ENCODE measurements at places on chromosomes 3 and 15.

GRCh38 chr3:195306369-195306768, 35.4 kb upstream of the XXYLT1 start:
- H3K27me3 ChIP-seq: no peaks in the 10 kb centered on the region
- H3K4me3 ChIP-seq: no peak overlapping the region
- peaks cover 50% of the 10 kb centered on the region for H3K36me3 ChIP-seq
- H3K27ac ChIP-seq: no peak overlapping the region
- no peak for ATAC-seq
- H3K4me1 ChIP-seq: no peaks in the 10 kb centered on the region

- H3K27me3 ChIP-seq: no peaks in the 10 kb centered on the region
- H3K4me1 ChIP-seq: peaks cover 29% of the 10 kb centered on the region
- peak overlapping the region; percentile 100 for H3K27ac ChIP-seq
Observed at GRCh38 chr3:187744169-187745151, 808 bp downstream of the BCL6 start.

GRCh38 chr3:125313060-125313635, 62.0 kb downstream of the ZNF148 start:
- H3K27me3 ChIP-seq: no peaks in the 10 kb centered on the region
- H3K27ac ChIP-seq: no peak overlapping the region
- H3K36me3 ChIP-seq: peaks cover 71% of the 10 kb centered on the region

GRCh38 chr3:55588146-55588765, 101.2 kb upstream of the WNT5A start:
- no peak overlapping the region for H3K4me3 ChIP-seq
- no peaks in the 10 kb centered on the region for H3K36me3 ChIP-seq
- H3K27me3 ChIP-seq: peaks cover 6% of the 10 kb centered on the region
- H3K27ac ChIP-seq: no peak overlapping the region
- peak; percentile 37 for ATAC-seq

- H3K36me3 ChIP-seq: no peaks in the 10 kb centered on the region
- ATAC-seq: no peak
- H3K27me3 ChIP-seq: peaks cover 22% of the 10 kb centered on the region
- H3K4me3 ChIP-seq: no peak overlapping the region
- no peaks in the 10 kb centered on the region for H3K4me1 ChIP-seq
- H3K27ac ChIP-seq: no peak overlapping the region
Observed at GRCh38 chr15:92405942-92406341, 12.3 kb downstream of the ST8SIA2 start.

- ATAC-seq: peak; percentile 91
- H3K27ac ChIP-seq: peak overlapping the region; percentile 76
- peak overlapping the region; percentile 75 for H3K4me3 ChIP-seq
- peaks cover 12% of the 10 kb centered on the region for H3K36me3 ChIP-seq
- peaks cover 7% of the 10 kb centered on the region for H3K27me3 ChIP-seq
Observed at GRCh38 chr3:192892981-192893700, 24.5 kb downstream of the MB21D2 start.

Measured in activated T-helper 17 cell treated with anti-CD3 and anti-CD28 coated beads, Interleukin-2, amount 50 U/mL, for 72 hours (primary cell).